ENCODE measurements at places on chromosomes 12 and 14.

DNA sequence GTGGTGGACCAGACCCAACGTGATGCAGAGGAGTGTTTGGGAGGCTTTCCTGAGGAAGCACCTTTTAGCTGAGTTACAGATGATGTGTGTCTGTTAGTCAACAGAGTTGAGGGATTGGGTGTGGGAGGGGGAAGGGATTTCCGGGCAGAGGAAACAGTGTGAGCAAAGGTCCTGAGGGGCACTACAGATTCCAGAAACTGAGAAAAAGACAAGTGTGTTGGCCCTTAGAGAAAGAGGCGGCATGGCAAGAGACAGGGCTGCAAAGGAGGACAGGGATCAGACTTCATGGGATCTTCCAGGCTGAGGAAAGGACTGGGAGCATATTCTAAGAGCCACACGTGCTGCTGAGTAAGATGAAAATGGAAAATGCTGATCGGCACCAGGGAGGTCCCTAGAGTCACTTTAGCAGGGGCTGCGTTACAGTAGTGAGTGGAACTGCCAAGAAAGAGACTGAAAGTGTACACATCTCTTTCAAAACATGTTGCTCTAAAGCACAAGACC lies 9.4 kb upstream of the RPS6KL1 start:
- no peak for DNase-seq

- no peak for DNase-seq
These were observed 90.2 kb downstream of the FUT8 start for GRCh38 chr14:65502676-65503124.

DNA sequence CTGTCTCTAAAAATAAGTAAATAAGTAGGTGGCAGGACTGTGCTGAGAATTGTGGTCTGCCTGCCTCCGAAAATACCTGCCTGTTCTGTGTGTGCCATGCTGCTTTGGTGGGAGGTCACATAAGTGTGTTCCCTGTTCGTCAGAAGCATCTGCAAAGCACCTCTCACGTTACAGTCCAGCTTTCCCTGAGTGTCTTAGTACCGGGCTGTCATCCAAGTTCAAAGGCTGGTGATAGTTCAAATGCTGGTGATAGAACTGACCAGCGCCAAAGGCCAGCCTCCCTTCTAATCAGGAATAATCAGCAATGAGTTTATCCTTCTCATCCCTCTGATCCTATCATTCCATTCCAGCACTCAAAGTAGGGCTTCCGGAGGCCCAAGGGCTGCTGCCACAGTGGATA lies 5.6 kb downstream of the CABP1 start:
- DNase-seq, result no peak

GRCh38 chr12:67625004-67625403 lies 23.5 kb upstream of the DYRK2 start:
- DNase-seq, result no peak

DNA sequence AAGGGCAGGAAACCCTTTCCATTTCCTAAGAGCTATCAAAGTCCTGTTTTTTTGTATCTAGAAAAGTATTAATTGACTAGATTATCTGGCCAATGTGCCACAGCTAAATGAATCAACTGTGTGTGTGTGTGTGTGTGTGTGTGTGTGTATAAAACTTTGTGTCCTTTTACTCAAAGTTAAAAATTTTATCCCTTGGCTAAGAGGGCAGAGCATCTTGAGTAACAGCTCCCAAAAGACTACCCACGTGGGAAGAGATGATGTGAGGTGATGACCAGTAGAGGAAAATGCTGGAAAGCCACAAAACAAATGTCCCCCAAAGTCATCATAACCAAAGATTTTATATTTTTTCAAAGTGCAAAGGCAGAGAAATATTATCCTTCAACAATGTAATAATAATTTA lies 90.3 kb downstream of the FAR2 start:
- DNase-seq, result no peak

DNA sequence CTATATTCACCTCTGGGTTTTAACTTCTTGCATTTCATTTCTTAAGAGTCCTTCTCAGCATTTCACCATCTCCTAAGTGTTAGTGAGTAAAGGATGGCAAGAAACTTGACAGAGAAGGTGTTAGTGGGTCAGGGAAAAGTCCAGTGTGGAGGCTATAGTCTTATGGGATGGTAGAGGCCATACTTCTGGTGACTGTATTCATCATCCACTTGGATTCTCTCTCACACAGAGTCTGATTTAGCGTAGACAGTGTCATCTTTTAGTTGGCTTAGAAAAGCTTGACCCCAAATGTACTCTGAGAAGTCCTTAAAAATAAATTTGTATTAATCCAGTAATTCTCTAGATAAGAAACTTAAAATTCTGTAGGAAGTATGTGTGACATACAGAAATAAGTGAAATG lies 232.4 kb upstream of the FBXO33 start:
- DNase-seq, result no peak

GRCh38 chr12:12467688-12468261 lies 94.9 kb downstream of the DUSP16 start:
- DNase-seq, result no peak
